ENCODE measurements at places on chromosomes 4 and X.

DNA sequence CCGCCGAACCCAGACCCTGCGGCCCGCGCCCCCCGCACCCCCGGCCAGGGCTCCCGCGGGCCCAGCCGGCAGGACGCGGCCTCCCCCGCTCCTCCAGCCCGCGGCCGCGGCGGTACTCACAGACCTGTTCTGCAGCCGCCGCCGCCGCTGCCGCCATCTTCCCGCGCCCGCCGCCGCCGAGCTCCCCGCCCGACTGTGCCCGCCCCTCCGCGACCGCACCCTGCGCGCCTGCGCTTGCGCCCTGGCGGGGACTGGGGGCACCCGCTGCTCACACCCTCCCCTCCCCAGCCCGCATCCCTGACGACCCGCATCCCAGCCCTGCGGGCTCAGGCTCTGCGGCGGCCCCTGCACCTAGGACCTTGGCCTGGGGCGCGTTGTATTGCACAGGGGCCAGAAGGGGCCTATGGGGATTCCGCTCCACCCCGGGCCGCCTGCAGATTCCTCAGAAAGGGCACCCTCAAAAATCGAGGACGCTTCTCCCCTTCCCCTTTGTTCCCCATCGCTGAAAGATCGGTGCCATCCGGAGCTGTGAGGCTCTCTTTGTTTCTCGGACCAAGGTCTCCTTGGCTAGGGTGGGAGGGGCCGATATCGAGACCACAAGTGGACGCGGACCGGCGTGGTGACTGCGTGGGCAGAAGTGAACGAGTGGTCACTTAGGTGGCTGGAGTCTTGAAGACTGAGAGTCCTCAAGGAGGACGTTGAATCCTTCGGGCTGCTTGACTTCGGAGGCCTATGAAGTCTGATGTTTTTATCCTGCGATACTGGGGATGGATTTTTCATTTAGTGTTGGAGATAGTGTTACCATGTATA lies at the start of gene SGCB:
Gene SGCB (minus strand): TSS at position 197 of the 810 bp plus-strand sequence. CDS start 40 bp downstream, at position 157.
- DNase-seq: no peak

DNA sequence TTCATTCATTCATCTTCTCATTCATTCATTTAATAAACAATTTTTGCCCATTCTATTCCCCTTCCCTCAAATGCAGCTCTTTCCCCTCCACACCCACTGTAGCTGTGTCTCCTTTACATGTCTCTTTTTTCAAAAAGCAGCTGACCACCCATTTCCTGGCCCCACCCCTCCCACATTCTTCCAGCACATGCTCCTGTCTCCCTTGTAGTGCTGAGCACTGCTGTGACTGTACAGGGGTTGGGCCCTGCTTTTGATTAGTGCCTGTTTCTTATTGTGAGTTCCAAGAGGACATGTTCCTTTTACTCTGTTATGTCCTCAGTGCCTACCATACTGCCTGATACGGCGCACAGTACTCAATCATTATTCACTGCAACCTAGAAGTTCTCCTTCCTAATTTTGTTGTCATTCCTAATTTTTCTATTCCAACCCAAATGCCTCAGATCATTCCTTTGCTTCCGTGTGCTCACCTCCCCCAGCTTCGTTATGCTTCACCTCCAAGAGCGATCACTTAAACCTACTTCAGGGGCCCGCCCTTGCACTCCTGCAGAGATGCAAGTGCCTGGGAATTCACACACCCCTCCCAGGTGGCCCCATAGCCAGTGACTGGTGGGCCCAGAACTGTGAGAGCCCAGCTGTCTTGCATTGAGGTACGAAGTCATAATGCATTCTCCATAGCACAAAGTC lies 152.2 kb downstream of the STK32B start:
- DNase-seq: no peak

DNA sequence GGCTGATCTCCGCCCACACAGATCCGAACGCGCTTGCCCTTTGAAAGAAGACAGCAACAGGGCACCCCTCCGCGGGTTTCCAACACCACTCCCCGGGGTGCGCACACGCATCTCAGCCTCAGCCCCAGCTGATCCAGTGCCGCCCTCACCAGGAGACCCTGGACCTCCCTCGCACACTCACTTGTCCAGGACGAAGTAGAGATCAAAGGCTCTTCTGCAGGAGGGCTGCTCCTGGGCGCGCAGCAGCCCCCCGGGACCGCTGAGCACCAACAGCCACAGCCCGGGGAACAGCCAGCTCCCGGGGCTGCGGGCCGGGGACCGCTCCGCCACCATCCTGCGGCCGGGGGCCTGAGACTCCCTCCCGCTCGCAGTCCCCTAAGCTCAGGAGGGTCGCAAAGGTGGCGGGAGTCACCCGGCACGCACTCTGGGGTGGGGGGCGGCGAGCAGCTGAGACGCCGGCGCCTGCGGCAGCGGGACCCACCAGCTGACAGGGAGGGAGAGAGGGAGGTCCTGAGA lies 743 bp downstream of the ANTXR2 start:
- peak; percentile 38 for DNase-seq

GRCh38 chrX:71650333-71650969 lies 16.9 kb upstream of the LOC101059915 start:
- DNase-seq: no peak

- no peak for DNase-seq
Observed at GRCh38 chr4:83234902-83235644, 49.5 kb downstream of the COQ2 start.

GRCh38 chr4:52588097-52588496 lies 71.0 kb downstream of the USP46 start:
- peak; percentile 5 for DNase-seq

DNA sequence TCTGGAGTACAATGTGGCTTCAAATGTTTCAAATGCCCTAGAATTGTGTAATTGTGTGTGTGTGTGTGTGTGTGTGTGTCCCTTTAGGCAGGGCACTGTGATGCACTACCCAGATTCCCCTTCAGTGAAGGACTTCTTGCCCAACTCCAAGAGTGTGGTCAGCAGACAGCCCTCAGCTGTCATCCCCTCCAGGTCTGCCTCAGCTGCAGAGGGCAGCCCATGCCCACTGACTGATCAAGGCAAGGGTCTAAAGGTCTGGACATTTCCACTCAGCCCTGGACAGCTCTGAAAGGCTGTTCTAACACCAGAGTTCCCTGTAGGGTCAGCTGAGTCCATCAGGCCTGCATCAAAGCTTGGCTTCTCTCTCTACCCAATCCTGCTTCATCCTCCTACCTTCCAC lies 83.9 kb upstream of the USP9X start:
- no peak for DNase-seq

DNA sequence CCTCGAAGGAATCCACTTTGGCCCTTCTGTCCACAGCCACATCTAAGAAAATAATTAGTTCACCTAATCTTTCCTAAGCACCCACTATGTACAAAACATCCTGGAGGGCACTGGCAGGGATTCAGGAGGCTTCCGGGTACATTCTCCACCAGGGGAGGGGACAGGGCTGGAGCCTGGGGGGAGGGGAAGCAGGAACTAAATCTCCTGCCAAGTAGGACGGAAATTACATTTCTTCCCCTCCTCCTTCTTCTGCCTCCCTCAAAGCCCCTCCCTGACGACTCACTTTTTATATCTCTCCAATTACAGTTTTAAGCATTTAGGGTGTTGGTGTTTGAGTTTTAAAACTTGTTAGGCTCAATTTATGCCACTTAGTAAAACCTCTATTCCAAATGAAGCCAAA lies 203.1 kb downstream of the BCOR start:
- no peak for DNase-seq

- peak; percentile 63 for DNase-seq
Observed at GRCh38 chr4:76624241-76624681, 189.2 kb downstream of the SHROOM3 start.

GRCh38 chr4:120225527-120225926 lies 158.9 kb upstream of the MAD2L1 start:
- no peak for DNase-seq

DNA sequence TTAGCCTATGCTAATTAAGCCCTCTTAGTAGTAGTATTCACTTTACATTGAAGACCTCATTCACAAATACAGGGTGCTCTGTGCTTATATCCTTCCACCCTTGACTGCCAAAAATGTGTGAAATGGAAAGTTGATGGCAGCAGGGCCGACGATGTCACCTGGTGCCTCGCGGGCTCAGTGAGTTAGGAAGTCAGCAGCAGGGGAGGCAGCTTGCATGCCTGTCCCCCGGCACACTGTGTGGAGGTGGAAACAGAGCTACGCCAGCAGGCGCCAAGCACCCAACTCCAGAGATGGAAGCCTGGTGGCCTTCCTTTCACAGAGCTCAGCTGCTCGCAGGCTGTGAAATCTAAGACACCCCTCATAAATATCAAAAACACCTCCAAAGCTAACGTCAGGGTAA lies 8.4 kb downstream of the MSL3 start:
- no peak for DNase-seq

DNA sequence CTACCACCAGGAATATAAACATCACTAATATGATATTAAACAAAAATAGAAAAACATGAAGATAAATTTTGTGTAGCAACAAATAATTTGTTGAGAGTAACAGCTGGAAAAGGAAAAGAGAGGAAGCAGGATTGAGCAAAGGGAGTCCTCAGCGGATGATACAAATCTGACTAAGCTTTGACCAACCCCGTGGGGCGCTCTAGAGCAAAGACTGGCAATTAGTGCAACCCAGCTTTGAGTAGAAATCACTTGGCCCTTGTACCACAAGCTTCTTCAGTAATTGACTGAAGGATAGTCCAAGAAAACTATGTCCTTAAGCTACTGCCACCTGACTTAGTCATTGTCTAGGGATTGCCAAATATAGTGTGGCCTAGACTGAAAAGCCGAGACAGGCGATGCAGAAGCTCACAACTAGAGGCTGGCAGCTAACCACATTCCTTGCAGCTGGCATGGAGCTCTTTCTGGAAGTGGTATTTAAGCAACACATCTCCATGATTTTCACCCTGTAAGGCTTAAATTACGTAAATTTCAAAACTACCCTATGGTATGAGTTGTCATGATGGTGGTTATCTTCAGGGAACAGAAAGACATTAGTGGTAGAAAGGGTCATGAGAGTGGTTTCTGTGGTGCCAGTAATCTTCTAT lies 396.0 kb downstream of the PDGFC start:
- no peak for DNase-seq

DNA sequence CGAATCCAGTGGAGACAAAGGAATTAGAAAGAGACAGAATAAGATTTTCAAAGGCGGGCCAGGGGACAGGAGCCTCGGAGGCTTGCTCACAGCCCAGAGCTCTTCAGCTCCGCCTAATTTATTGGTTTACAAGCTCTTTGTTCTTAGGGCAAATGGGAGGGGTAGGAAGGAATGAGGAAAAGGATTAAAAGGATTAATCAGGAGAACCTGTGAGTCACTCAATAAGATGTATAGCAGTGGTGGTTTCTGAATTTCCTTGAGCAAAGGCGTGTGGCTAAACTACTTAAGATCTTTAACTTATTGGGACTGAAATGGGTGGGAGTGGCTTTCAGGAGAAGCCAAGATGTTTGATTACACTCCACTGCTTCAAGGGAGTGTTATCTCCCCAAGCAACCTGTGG lies 456.0 kb upstream of the SPANXN1 start:
- DNase-seq: no peak

DNA sequence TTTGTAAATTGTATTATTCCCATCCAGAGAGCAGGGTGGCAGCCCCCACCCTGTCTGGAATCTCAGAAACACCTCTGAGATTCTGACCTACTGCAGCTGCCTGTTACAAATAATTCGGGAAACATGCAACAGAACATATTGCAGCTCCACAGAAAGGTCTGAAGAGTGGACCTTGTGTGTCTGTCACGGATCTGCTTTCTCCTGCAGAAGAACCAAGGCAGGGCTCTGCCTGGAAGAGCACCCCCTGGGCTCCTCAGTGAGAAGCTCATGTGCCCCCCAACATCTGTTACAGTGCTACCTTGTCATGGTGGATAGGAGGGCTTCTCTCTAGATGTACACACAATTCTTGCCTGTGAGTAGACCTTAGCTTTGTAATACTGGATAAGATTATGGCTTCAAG lies 286.6 kb upstream of the GATB start:
- DNase-seq: no peak

- DNase-seq: no peak
Observed at GRCh38 chr4:86529436-86529835, 64.7 kb upstream of the PTPN13 start.

- no peak for DNase-seq
Observed at GRCh38 chrX:97587171-97587570, 703.5 kb downstream of the RPA4 start.

DNA sequence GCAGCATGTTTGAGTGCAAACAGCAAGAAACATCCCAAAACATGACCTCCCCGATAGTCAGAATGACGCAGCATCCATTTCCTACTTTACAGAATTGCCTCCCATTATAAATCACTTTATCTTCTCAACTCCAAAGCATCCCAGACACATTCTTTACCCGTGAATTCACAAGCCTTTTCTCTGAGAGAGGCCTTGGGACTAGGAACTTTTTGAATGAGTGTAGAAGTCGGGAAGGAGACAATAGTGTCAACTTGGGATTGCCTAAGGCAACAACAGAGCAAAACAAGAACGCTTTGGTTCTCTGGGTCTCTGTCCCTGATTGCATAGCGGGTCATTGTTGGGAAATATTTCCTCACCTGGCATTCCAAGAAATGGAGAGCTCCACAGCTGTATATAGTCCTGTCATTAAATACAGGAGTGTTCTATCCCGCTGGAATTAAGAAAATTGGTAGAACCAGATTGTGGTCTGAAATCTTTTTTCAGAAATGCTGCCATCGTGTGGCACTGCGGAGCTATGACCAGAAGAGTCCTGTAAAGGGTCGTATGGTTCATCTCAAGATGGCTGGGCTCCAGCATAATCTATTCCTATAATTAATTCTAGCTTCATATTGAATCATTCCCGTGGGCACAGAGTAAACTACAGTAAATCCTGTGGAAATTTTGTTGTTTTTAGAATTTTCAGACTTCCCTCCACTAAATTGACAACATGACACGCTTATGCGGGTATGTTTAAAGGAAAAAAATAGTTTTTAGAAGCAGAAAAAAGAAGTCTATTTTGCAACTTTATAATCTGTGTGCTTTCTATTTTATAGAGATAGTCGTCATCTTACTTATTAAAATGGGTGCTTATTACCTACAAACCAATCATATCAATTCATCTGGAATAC lies 2.0 kb upstream of the SPP1 start:
- peak; percentile 65 for DNase-seq

DNA sequence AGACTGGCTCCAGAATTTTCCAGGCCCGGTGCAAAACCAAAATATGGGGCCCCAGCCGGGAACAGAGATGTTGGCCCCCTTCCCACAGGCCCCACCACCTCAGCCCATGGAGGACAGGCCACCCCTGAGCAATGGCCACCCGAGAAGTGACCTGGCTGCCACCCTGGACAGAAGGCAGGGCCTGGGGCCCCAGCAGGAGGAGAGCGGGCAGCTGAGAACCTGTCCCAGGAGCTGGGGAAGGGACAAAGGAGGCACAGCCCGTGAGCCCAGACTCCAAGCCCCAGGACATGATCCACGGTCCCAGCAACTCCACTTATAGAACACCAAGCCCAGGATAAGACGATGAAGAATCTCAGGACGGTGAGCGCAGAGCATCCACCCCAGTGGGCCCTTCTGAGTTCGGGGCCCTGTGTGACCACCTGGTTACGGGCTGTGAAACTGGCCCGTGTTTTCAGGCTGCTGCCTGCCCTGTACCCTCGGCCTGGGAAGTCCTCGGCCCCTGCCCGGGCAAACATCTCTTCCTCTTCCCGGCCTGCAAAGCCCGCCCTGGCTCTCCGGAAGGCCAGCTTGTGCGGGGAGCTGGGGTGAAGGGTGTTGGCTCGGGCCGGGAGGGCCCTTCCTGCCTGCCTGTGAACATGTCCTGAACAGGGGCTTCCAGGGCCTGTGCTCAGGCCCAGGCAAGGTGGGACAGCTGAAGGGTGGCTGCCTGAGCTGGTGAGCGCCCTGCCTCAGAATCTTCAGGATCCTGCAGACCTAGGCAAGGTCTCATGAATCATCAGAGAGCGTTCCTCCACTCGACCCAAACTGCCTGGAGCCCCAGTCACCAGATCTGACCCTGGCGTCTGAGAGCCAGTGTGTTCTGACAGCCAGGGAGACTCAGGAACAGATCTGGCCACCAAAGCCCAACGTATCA lies 47.0 kb upstream of the MAN2B2 start:
- no peak for DNase-seq
